Left colon (tissue), 2 donors: ENCODE measurements at places on chromosomes 2 and 18.
A peak's percentile ranks its signal among the peaks of the same experiment; 100 is the strongest.

DNA sequence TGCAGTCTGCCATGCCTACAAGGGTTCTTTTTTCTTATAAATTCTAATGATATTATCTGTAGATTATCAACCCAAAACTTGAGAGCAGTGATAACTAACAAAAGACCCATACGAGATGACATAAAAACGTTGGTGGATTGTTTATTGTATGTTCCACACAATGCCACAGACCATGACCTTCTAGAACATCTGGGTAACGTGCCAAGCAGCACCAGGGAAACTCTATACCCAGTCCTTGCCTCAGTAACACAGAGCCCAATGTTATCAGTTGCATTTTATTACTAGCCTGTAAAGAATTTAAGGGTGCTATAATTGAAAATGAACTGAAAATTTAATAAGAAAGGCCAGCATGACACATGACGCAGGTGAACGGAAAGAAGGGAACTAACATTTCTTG, 99.1 kb upstream of the UGP2 start:
- DNase-seq, result no peak

- DNase-seq, result no peak
Observed at GRCh38 chr2:51528156-51528555, 496.2 kb upstream of the NRXN1 start.

DNA sequence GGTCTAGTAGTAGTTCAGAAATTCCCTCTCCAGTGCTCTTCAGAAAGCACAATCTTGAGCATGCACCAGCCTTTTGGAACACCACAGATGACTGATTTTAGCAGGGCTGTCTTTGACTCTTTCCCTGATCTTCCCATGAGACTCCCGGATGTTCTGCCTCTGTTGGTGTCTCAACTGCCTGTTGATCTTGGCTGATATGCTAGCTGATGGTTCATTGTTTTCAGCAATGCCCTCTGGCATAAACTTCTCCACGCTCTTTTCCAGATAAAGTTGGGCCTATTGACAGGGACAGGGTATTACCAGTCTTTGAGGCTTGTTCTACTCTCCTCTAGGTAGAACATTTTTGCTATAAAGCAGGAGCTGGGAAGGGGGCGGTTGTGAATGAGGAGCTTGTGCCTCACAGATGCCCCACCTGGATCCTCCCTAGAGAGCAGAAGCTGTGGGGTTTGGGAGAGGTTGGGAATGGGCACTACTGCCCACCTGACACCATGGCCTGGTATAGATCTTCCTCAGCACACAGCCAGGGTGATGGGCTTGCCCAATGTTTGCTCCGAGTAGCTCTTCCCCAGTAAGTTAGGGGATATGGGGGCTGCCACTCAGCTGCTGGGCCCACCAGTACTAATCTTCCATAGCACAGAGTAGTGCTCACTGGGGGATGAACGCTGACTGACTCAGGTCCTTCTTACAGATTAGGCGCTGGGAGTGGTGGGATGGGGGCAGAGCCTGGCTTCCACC, 111.3 kb downstream of the PTGR3 start:
- DNase-seq, result no peak

GRCh38 chr18:8749492-8749891, 44.1 kb downstream of the MTCL1 start:
- no peak for DNase-seq

GRCh38 chr2:101751276-101751815, 53.8 kb downstream of the MAP4K4 start:
- no peak for DNase-seq

- no peak for DNase-seq
Observed at GRCh38 chr2:200404615-200405014, 98.1 kb downstream of the SPATS2L start.

- no peak for DNase-seq
Observed at GRCh38 chr18:21700528-21701075, 4.0 kb downstream of the ABHD3 start.

- no peak for DNase-seq
Observed at GRCh38 chr2:164697688-164698461, 76.6 kb upstream of the GRB14 start.

- DNase-seq, result no peak
Observed at GRCh38 chr2:27307545-27308358, 493 bp downstream of the UCN start.

DNA sequence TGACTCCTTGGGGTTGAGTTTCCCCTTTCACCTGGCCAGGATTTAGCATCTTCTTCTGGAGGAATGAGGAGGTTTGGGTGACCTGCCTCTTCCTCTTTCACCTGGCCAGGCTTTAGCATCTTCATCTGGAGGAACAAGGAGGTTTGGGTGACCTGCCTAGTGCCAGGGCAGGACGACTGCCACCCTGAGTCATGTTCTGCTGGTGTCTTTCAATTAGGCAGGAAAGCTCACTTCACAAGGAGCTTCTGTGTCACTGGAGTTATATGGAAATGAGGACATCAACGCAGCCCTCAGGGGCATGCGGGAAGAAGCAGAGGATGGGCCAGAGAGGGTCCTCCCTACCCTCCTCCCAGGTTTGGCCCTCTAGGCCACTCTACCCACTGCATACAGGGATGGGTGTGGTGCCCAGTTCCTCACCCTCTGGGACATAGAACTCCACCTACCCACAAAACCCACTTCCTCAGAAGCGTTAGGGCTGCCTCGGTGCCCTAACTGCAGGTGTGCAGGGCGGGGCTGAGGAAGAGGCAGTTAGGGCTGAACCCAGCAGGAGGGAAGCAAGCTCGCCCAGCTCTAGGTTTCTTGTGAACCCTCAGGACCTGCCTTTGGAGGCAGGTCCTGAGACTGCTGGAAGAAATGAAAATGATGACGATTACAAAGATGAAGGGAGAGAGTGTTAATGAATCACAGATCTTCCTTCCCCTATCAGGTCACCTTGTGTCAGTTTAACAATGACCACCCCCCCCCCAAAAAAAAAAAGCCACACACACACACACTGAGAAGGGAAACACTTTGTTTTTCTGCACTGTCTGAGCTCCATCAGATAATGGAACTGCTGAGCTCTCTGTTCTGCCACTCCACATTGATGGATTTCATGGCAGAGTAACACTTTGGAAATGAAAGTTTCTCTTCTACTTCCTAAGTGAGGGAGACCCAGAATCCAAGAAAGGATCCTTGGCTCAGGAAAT, 71.0 kb downstream of the ARL4C start:
- peak; percentile 66 for DNase-seq

DNA sequence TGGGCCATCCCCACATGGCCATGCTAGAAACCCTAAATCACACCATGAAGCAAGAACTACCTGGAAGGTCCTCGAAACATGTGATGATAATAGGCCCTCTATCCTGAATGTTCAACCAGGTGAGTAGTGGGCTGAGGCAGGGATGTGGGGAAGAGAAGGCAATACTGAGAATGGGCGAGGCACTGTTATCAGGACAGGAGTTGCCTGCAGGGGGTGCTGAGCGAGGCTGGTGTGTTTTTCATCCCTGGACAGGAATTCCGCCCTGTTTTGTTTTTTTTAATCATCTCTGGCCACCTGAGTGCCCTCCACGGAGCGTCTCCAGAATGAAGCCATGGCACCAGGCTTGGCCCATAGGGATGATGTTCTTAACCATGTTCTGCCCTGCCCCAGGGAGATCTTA, 103.0 kb upstream of the SOX11 start:
- no peak for DNase-seq

DNA sequence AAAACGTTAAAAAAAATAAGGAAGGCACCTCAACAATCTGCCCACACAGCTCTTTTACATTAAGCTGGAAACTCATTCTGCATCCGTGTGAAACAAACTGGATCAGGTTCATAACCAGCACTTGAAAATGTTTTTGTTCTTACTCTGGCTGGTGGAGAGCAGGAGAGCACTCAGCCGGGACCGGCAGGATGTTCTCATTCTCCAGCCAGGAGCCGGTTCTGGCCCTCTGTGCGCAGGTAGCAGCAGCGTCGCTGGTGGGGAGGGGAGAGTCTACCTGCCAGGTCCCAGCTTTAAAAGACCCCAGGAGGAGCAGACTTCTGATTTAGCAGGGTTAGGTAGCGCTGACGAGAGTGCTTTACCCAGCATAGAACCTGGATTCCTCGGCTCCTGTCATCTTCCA, 834.9 kb upstream of the SALL3 start:
- DNase-seq, result no peak

DNA sequence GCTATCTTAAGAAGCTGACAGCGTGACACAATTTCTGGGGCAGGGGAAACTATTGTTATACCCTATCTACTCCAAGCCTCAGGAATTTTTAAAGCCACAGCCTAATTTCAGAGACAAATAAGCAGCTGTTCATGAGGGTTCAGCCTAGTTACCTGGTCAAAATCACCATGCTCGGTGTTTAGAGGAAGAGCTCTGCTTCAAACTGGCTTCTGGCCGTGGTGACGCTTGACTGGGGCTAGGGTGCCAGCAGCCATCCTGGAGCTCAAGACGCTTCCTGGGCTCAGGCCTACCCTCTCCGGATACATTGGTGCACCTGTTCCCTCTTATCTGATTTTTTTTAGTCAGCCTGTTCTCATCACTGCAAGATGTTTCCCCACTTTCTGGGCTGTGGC, 41.7 kb downstream of the FRZB start:
- no peak for DNase-seq

DNA sequence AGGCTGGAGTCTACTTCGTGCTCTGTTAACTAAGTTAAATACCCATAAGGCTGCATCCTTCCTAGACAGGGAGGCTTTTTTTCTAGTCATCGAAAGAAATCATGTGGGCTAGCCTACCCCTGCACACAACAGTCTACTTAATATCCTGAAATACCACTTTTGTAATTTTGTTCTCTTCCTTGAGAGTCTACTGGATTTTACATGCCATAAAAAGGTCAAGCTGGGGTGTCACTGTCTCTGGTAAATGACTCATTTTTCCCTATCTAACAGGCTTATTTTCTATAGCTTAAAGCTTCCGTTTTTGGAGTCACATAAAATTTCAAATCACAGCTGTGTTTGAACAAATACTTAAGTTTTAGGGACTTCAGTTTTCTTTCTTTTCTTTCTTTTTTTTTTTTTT, 10.7 kb upstream of the STAM2 start:
- DNase-seq, result no peak

GRCh38 chr18:48472610-48473009, 63.4 kb upstream of the ZBTB7C start:
- DNase-seq, result no peak

GRCh38 chr2:240640939-240641338, 15.7 kb downstream of the GPR35 start:
- DNase-seq, result peak; percentile 57

- DNase-seq, result no peak
Observed at GRCh38 chr2:29615183-29615582, 306.2 kb downstream of the ALK start.

- no peak for DNase-seq
Observed at GRCh38 chr2:96225016-96225533, 16.4 kb upstream of the STARD7 start.

- no peak for DNase-seq
Observed at GRCh38 chr2:158917121-158917520, 51.3 kb upstream of the TANC1 start.

DNA sequence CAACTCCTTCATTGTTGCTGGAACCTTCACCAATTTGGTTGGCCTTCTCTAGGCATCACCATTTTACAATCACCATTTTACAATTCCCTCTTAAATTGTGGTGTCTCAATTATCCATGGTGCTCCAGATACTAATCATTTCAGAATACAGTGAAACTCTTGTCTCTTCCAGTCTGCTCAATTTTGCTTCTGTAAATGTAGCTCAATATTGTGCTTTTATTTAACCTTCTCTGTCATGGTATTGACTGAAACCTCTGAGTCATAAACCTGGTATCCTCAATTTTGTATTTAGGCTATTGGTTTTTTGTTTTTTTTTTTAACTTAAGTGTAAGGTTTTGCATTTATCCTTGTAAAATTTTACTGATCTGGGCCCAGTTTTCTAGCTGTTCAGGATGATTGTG, 16.1 kb downstream of the STRADB start:
- DNase-seq, result no peak

- DNase-seq, result no peak
Observed at GRCh38 chr2:165008730-165009315, 53.5 kb upstream of the SLC38A11 start.

DNA sequence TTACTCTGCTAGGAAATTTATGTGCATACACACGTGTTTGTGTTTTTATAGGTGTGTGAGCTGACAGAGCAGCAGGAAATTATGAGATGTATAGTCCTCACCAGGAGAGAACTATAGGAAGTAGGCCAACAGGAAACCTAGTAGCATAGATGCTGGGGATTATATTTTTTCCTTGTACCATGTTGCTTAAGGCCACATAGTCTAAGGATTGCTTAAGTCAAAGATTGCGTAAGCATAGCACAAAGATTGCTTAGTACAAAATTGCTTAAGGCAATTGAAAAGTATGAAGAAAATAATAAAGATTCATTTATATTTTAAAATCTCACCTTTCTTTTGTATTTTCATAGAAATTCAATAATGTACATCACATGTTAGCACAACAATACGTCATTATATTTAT, 18.7 kb upstream of the CCDC102B start:
- DNase-seq, result no peak

GRCh38 chr2:239101071-239101470, 253.2 kb downstream of the TWIST2 start:
- DNase-seq, result no peak

- peak; percentile 44 for DNase-seq
Observed at GRCh38 chr2:6866275-6866671, 566 bp upstream of the CMPK2 start.

DNA sequence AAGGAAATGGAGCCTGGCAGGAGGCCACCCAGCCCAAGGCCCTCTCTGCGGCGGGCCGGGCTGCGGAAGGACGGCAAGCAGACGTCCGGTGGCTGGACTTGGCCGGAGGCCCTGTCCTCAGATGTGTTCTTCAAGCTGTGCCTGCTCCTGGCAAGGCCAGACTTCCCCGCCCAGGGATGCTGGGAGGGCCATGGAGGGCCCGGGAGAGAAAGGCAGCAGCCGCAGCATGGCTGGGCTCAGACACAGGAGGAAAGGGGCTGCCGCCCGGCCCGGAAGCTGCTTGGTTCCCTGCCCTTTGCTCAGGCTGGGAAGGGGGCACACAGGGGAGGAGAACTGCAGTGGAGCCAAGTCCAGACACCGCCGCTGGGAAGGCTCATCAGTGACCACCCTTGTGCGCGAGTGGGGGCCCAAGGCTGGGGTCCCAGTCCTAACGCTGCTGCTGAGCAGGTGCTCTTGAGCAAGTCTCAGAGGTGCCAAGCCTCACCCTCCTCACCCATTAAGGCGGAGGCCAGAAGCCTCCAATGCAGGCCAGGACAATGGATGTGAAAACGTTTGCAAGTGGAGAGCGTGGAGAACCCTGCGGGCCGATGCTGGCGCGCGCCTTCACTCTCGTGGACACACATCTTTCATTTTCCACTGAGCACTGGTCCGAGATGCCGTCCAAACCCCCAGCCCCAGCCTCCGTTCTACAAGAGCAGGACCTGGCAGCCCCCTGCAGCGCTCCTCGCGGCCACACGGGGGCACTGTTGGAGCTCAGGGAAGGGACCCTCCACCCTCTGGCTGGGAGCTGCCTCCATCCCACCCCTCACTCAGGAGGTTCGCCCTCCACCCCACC, 7.9 kb downstream of the CROCC2 start:
- no peak for DNase-seq

- no peak for DNase-seq
Observed at GRCh38 chr2:235330775-235331451, 162.9 kb upstream of the AGAP1 start.

GRCh38 chr2:126880324-126880723, 18.4 kb upstream of the TEX51 start:
- DNase-seq, result no peak

GRCh38 chr2:69798290-69798908, 31.1 kb upstream of the GMCL1 start:
- no peak for DNase-seq

- no peak for DNase-seq
Observed at GRCh38 chr2:107020392-107020791, 134.4 kb upstream of the ST6GAL2 start.

- no peak for DNase-seq
Observed at GRCh38 chr2:175766880-175767279, 235.2 kb downstream of the LNPK start.
